ENCODE measurements at places on chromosomes 2 and 18.

DNA sequence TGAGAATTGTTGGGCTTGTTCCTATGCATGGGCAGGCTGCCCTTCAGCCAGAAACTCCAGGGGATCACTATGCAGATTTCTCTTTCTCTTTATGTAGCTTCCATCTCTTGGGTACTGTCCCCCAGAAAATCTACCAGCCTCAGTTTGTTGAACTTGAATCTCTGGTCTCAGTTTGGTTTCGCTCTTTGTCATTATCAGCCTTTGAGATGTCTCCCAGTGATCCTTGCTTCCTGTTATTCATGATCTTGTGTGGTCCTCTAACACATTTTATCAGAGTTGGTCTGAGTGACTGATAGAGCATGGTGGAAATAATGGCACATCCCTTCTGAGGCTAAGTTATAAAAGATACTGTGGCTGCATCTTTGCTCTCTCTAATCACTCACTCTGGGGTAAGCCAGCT lies 7.8 kb downstream of the TMEM87B start:
- no peak for DNase-seq

GRCh38 chr2:178747767-178748166 lies 59.5 kb downstream of the TTN start:
- DNase-seq, result no peak

DNA sequence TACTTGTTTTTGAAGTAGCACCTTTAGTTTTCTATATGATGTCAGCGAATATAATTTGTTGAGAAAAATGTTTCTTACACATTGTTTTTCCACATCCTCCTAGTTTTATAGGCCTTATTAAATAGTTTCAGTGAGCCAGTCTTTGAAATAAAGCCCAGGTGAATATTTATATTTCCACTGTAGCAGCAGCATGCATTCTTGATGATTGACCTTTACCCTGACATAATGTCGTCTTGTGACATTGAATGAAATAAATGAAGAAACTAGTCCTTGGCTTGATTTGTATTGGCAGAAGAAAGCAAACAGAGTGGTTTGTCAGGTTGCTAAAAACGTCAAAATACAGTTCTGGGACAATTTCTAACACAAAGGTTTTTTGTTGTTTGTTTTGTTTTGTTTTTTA lies 84.4 kb downstream of the EHBP1 start:
- DNase-seq, result no peak

GRCh38 chr2:222805591-222806304 lies 55.1 kb upstream of the ACSL3 start:
- DNase-seq, result no peak

DNA sequence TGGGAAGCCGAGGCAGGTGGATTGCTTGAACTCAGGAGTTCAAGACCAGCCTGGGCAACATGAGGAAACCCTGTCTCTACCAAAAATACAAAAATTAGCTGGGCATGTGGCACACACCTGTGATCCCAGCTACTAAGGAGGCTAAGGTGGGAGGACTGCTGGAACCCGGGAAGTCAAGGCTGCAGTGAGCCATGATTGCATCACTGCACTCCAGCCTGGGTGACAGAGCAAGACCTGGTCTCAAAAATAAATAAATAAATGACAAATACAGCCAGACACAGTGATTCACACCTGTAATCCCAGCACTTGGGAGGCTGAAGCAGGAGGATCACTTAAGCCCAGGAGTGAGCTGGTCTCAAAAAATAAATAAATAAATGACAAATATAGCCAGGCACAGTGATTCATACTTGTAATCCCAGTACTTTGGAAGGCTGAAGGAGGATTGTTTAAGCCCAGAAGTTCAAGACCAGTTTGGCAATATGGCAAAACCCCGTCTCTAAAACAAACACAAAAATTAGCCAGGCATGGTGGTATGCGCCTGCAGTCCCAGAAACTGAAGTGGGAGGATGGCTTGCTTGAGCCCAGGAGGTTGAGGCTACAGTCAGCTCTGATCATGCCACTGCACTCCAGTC lies 6.2 kb downstream of the KANSL3 start:
- no peak for DNase-seq

- DNase-seq, result no peak
These were observed 63.6 kb upstream of the FZD5 start for GRCh38 chr2:207833251-207833751.

DNA sequence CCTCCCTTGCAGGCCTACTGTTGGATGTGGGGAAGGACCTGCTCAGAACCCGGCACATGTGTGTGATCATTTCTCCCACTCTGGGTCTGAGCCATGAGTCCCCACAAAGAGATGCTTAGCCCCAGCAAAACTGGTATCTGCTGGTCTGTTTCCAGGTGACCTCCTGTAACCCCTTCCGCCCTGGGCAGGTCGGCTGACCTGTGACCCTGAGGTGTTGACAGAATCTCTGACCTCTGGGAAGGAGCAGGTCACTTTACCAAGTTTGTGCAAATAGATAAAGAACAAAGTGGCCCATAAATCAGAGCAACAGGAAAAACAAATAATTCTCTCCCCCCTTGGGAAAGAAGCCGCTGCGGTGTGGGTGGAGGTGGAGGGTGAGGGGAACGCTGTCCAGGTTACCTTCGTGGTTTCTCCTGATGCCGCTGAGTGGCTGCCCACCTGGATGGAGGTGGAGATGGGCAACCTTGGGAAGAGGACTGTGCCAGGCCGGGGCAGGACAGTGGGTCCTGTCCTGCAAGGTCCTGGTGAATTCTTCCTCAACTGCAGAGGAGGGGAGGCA lies 174.0 kb upstream of the MYCN start:
- no peak for DNase-seq

- DNase-seq, result no peak
These were observed 63.9 kb downstream of the PHLPP1 start for GRCh38 chr18:62778976-62779869.

DNA sequence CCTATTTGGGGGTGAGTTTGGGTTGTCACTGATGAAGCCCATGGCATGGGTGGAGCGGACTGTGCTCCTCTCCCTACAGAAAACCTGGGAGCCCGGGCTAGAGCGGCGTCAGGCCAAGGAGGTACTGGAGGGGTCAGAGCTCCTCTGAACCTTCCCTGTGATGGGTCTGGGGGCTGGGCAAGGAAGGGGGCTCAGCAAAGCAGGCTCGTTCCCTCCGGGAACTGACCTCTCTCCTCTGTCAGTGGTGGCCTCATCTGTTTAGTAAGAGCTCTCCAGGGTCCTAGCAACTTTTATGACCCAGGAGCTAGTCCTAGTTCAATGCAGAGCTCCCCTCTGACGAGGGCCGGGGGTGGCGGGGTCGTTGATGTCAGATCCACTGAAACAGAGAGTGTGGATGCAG lies 62.4 kb upstream of the OTOF start:
- DNase-seq, result no peak

DNA sequence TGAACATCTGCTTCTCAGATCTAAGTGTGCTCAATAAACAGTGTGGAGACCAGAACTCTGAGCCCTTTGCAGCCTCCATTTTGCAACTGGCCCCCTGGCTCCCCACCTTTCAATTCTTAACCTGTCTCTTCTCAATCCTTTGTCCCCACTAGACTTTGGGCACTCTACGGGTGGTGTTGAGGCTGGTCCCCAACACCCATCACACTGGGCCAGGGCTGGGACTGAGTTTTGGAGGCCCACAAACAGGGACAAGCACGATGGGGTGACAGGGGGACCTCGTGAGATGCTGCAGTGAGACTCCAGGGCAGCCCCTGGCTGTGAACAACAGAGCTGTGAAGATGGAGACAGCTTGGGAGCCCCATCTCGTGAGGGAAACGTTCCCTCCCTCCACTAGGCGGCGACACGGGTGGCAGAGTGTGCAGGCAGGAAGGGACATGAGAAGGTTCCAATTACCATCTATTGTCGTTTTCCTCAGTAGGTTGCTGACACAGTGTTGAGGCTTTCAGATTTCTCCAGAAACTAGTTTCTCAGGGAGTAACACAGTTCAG lies 1.2 kb downstream of the ANKMY1 start:
- peak; percentile 55 for DNase-seq

GRCh38 chr2:222950638-222951285 lies 89.9 kb downstream of the ACSL3 start:
- no peak for DNase-seq

- no peak for DNase-seq
These were observed 86.4 kb downstream of the LIMS1 start for GRCh38 chr2:108620656-108621055.

- no peak for DNase-seq
These were observed 23.5 kb downstream of the KDM3A start for GRCh38 chr2:86464652-86465051.

- DNase-seq, result no peak
These were observed 306.7 kb upstream of the CCDC68 start for GRCh38 chr18:55265984-55266383.

Measured in stimulated activated CD8-positive, alpha-beta memory T cell treated with anti-CD3 and anti-CD28 coated beads, Interleukin-4, amount 100 ng/mL, for 24 hours (primary cell).